Kidney epithelial cell (primary cell): ENCODE measurements at places on chromosomes 7 and 10. TPM values are rescaled to one million over a fixed set of nuclear protein-coding genes. Genes with fewer than 3 reads are reported as not detected.

ADAM12 gene
- total RNA-seq, result 21.9 and 30.0 TPM in 2 replicates

- DNase-seq, result no peak
These were observed 37.0 kb downstream of the SEC61G start for GRCh38 chr7:54722026-54722425.

DNA sequence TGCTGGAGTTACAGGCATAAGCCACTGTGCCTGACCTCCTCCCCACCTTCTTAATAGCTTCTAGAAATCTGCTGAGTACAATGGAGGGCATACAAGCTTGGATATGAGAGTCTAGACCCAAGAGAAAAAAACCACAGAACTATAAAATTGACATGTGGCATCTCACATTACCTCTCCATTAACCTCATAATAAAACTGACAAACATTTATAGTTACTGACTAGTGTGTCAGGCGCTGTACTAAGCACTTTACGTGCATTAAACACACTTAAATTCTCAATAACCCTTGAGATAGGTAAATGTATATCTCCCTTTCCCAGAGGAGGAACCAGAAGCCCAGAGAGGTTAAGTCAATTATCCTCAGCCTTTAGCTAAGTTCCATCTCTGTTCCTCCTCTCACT, 300.5 kb upstream of the MYO3A start:
- no peak for DNase-seq

PODXL gene
- 152 and 160 TPM in 2 replicates for total RNA-seq

CTNNA3 gene
- under 0.01 and 0.79 TPM in 2 replicates for total RNA-seq

DNA sequence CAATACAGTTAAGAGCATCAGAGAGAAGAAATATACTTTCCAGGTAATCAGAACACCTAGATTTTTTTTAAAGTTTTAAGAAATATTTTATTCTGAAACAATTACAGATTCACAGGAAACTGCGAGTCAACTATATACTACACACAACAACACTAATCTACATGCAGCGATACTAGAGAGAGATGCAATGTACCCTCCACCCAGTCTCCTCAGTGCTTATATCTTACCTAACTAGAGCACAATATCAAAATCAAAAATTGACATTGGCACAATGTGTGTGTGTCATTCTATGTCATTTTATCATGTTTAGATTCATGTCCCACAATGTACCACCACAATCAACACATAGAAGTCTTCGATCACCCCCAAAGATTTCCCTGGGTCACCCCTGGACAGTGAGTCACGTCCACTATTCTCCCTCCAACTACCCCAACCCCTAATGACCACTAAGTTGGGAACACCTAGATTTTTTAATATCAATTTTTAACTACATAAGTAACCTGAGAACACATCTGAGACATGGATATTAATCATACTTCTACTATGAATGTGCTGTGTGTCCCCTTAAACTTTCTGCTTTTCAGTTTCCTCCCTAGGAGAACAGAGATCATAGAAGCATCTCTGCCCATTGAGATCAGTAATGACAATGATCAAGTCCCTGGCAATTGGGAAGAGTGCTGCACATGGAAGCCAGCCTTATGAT, 86.5 kb downstream of the GSAP start:
- DNase-seq, result no peak

DNA sequence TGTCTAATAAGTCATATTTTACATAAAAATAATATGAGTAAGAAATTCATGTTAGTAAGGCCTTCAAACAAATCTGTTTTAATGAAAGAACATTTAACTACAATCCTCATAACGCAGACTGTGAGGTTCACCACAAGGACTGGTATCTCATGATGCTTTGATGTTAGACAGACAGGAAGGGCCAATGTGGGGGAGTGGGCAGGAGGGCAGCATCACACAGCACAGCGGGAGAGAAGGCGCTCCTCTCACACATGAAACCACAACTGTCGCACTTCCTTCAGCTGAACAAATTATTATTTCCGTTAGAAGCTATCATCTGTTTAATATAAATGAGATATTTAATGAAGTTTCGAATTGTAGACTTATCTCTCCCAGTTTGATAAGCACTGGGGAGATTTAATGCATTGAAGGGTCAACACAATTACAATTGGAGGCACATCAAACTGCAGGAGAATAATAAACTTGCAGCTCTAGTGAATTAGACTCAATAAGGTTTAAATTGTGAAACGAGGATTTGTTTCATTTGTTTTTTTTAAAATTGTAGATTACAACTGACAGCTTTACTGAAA, 466.1 kb downstream of the PARD3 start:
- DNase-seq, result no peak

SDK1 gene
- 3.9 and 5.0 TPM in 2 replicates for total RNA-seq

WNT8B gene
- total RNA-seq, result 0.07 TPM in 1 of 2 replicates, not detected in the other

GRCh38 chr7:87129332-87129731, 22.9 kb upstream of the DMTF1 start:
- DNase-seq, result no peak

DNA sequence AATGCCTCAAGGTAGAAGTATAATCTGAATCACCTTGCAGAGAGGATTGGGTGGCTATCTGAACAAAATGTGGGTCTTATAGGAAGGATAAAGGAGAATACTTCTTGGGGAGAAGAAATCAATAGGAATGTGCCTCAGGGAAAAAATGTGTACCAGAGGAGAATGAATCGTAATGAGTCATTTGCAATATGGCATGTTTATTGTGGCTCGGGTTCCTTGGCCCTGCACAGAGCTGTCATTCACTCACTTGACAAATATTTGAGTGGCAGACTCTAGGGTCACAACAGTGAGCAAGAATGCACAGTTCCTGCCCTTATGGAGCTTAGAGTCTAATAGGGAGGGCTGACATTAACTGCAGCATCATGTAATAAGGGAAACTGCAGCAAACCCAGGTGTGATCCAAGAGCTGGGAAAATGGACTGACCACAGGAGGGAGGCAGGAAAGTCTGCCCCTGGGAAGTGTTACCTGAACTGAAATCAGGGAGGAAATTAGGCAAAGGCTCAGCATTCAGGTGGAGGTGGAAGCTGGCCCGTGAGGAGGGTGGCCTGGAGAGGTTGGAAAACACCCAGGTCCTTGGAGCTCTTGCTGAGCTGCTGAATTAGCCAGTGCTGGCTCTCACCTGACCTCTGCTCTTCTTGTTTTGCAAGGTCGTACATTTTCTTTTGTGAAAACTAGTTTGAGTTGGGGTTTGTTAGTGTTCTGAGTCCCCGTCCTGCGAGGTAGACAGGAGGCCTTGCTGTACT, 203.9 kb downstream of the FRMD4A start:
- peak; percentile 23 for DNase-seq

MOGAT3 gene
- total RNA-seq, result not detected in 2 replicates

- no peak for DNase-seq
These were observed 143.5 kb downstream of the MLLT10 start for GRCh38 chr10:21677551-21677950.

DNA sequence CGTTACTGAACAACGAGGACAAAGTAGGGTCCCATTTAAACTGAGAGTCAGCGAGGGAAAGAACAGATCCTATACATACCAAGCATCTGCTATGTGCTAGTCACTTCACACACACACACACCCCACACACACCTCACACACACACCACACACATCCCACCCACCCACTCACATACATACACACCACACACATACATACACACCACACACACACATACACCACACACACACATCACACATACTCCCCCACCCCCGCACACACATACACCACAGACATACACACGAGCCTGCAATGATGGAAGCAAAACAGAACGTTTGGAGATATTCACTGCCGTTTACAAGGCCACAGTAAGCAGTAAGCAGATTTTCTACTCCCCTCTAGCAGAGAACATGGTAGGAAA, 607 bp upstream of the GRB10 start:
- DNase-seq, result no peak

PSD gene
- total RNA-seq, result 2.0 and 3.8 TPM in 2 replicates

GRCh38 chr10:75061709-75062505, 49.5 kb upstream of the SAMD8 start:
- DNase-seq, result no peak

- DNase-seq, result no peak
These were observed 5.6 kb downstream of the DAGLB start for GRCh38 chr7:6442114-6442513.

DNA sequence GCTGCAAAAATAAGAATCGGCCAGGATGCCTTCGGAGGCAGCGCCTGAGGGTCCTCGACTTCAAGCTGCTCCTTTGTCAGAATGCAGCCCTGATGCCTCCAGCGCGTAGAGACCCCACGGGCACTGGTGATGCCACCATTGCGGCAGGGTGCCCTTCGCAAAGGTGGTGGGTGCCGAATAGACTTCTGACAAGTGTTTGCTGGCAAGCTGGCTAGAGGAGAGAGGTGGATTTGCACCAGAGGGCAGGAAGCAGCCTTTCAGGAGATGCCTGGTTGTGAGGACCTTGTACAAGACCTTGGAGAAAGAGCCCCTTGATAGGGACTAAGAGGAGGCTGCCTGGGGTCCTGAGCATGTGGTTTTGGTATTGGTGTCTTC, 103.2 kb upstream of the PPIF start:
- DNase-seq, result no peak

DNA sequence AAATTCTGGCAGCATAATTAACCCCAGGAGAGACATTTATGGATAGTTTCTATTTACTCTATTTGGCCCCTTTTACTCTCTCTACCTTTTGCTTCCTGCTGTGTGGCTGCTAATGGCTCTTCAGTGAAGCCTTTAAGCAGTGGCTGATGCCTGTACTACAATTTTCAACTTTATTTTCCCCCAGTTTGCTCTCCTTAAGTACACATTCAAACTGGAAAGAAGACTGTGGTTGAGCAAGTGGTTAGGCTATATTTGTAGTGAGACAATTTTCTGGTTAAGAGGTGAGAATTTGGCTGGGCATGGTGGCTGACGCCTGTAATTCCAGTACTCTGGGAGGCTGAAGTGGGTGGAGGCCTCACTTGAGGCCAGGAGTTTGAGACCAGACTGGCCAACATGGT, 8.5 kb upstream of the RSBN1L start:
- no peak for DNase-seq

DNA sequence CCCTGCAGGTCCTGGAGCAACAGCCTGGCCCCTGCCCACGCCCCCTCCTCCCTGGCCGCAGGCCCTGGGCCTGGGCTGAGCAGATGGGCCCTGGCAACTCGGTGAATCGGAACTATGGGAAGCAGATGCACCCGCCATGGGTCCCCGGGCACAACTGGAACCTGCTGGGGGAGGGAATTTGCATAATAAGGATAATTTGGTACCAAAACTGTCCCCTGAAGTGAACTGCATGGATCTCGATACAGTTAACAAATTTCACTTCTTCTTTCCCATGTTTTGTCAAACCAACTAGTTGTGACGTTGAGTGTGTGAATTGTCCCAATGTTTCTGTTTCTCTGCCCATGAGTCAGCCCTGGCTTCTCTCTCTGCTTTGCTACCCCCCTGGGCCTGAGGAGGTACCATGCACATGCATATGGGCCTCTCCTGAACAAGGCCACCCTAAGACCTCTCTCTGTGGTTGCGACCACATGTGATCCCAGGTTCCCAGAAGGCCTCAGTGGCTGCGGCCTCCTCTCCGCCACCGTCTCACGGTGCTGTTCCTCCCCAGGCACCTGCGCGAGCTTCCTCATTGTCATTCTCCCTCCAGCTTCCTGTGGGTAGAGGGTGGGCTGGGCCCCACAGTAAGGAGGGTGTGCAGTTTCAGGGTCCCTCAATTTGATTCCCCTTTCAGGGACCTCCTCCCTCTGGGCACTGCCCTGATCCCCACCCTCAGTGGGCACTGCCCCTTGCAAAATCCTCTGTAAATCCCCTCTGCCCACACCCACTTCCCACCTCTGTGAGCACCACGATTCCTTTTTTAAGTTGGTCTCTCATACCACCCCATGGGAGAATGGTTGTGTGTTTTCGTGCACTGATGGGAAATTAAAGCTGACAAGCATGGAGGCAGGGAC, 40.0 kb downstream of the FIGNL1 start:
- DNase-seq, result no peak

GRCh38 chr10:78170026-78170475, 136.4 kb downstream of the RPS24 start:
- DNase-seq, result no peak

DNA sequence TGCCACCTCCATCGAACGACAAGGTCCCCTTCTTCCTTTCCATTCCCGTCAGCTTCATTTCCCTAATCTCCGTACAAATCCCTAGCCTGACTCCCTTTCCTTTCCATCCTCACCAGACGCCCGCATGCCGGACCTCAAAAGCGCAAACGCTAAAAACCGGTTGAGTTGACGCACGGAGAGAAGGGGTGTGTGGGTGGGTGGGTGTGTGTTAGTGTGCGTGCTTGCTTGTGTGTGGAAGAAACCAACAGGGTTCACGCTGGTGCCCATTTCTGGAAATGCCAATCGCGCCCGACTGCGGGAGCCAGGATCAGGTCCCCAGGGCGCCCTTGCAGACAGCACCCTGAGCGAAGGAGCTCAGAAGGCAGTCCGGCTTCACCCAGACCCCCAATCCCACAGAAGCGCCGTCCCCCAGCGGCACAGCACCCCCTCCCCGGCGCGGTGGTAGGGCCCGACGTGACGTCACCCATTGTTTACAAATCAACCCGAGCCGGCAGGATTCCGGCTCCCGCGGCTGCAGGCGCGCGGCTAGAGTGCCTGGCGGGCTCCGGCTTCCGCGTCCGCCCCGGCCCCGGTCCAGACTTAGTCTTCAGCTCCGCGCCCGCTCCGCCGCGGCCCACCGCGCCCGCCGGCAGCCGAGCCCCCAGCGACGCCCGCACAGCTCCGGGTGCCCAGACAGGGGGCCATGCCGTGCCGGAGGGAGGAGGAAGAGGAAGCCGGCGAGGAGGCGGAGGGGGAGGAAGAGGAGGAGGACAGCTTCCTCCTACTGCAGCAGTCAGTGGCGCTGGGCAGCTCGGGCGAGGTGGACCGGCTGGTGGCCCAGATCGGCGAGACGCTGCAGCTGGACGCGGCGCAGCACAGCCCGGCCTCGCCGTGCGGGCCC, at the start of gene FRAT1:
TSS of gene FRAT1 (plus strand) at position 500 of the 880 bp plus-strand sequence. CDS start at position 683, 183 bp downstream.
- peak; percentile 55 for DNase-seq

OR2A1 gene
- total RNA-seq, result under 0.01 TPM in 1 of 2 replicates, not detected in the other

GRCh38 chr7:25496476-25497368, 268.4 kb upstream of the NPVF start:
- no peak for DNase-seq

DNA sequence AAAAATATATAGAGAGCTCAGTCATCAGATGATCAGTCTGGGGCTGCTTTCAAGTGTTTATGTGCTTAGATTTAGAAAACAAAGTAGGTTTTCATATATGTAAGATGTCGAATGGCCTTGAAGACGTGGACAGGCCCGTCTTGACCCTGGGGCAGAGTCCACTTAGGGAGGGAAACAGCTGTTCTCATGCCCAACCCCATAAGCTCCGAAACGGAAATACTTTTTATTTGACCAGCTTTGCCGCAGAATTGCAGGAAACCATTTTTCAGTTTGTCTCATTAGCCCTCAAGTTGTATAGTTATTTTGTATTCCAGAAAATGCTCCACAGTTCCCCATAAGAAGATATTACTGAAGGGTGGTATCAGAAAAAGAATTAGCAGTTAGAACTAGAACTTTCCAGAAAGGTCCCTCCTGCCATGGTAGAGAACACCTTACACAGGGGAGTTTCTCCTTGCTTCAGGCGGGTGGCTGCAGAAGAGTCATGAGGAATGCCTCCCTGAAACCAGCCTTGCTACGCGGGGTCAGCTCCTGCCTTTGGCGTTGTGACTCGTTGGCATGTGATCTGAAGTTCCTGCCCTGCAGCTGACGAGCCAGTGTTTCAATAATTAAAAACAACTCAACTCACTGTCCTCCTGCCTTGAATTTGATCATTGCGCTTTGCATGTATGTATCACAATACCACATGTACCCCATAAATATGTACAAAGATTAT, 192.7 kb downstream of the CELF2 start:
- no peak for DNase-seq
